ENCODE measurements at places on chromosomes 6 and 20.

DNA sequence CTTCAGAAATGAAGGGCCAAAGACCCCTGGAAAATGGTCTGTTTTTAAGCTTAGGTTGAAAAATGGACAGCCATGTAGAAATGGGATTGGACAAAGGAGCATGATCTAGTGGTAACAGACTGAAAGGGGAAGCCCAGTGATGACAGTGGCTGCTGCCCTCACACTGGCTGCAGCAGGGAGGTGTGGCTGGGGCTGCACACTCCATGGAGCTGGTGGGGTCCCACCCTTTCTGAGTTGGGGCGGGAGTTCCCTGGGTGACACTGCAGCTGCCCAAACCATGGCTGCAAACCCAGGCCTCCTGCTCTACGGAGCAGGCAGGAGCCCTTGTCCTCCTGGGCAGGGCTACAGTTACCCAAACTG lies 8.5 kb upstream of the PACSIN1 start:
- peak; percentile 34 for DNase-seq

GRCh38 chr6:106255306-106255705 lies 70.3 kb downstream of the ATG5 start:
- DNase-seq: no peak

DNA sequence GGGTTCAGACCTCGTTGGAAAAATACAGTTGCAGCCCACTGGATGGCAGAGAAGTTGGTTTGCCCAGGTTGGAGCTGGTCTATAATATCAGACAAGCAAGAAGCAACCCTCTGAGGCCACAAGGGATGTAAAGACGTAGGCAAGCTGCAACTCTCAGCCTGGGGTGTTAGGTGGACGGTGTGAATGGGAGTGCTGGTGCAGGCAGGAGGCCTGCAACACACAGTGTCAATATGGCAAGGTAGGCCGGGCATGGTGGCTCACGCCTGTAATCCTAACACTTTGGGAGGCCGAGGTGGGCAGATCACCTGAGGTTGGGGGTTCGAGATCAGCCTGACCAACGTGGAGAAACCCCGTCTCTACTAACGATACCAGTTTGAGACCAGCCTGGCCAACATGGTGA lies 10.5 kb downstream of the VPS16 start:
- no peak for DNase-seq

- no peak for DNase-seq
Measured at GRCh38 chr6:53273370-53273769, 75.4 kb downstream of the ELOVL5 start.

DNA sequence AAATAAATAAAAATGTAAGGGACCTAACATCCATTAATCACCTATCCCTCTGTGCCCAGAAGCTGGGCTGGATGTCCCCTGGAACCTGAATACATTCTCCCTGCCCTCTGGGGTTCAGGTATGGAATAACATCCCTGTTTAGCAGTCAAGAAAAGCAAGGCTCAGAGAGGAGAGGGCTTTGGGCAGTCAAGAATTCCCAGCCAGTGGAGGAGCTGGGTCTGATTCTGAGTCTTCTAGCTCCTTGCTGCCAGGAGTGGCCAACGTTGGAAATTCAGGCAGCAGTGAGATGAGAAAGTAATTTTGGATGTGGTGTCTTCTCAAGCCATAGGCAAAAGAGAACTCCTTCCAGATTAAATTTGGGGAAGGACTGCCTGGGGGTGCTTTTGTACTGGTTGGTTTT lies 42.6 kb upstream of the ZNFX1 start:
- DNase-seq: peak; percentile 64

GRCh38 chr20:60192326-60192725 lies 234.1 kb downstream of the CDH26 start:
- no peak for DNase-seq

DNA sequence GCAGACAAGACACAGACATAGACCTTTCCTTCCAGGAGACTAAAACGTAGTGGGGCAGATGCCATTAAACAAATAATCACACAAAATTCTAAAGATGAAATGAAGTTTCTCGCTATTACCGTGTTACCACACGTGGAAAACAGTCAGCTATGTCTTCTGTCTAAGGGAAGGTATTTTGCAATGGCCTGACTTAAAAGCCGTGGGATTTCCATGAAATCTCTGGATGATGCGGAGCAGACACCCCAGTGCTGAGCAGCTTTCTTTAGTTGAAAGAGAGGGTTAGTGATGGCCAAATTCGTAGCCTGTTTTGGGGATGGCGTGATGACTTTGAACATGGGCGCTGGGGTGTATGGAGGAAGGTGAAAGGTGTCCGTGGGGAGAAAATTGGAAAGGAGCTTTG lies 281.8 kb downstream of the NRN1 start:
- DNase-seq: no peak

Data from common myeloid progenitor, CD34-positive (primary cell).